ENCODE measurements at places on chromosomes 13 and 19.
A peak's percentile ranks its signal among the peaks of the same experiment; 100 is the strongest.

- DNase-seq, result no peak
Observed at GRCh38 chr19:4326837-4327251, 11.8 kb downstream of the STAP2 start.

- no peak for DNase-seq
Observed at GRCh38 chr19:38209152-38209551, 14.9 kb downstream of the DPF1 start.

- peak; percentile 88 for DNase-seq
Observed at GRCh38 chr19:3459089-3459881, 21.0 kb downstream of the SMIM24 start.

- no peak for DNase-seq
Observed at GRCh38 chr13:92262100-92262788, 863.8 kb downstream of the GPC5 start.

GRCh38 chr13:91450913-91451312 lies 52.5 kb downstream of the GPC5 start:
- no peak for DNase-seq

GRCh38 chr19:43534816-43535761 lies 2.1 kb downstream of the ZNF575 start:
- peak; percentile 85 for DNase-seq

DNA sequence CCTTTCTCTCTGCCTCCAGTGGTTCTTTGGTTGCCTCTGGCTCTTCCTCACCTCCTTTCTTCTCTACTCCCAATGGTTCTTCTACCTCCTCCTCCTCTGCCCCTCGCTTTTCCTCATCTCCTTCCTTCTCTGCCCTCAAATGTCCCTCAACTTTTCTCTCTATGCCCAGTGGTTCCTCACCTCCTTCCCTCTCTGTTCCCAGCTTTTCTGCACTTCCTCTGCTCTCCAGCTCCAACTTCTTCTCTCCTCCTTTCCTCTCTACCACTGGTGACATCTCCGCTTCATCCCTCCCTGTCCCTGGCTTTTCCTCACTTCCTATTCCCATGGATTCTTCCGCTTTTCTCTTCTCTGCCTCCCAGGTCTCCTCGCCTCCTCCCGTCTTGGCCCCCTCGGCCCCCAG lies 7.8 kb downstream of the PALM3 start:
- no peak for DNase-seq

DNA sequence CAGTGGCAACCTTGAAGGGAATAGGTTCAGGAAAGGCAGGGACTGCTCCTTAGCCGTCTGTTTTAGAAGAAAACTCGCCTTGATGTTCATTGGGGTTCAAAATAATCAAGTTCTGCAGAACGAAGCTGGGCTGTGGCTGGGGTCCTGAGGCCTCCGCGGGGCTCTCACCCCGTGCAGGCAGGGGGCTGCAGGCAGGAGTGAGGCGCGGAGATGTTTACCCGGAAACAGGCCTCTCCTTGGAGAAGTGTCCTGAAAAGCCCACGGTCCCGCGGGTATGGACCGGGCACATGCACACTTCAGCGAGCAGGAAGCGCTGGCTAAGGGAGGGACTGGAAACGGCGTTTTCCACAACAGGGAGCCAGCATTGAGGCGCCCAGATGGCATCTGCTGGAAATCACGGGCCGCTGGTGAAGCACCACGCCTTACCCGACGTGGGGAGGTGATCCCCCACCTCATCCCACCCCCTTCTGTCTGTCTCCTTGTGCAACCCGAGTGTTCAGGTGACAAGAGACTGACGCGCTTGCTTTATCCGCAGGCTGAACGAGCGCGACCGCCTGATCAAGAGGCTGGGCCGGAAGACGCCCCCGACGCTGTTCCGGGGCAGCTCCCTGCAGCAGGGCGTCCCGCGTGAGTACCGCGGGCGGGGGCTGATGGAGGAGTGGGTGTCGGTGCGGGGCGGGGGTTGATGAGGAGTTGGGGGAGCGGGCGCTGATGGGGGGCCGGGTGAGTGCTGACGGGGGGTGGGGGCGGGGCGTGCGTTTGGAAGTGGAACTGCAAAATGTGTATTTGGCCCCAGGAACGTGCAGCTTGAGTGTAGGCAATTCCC lies 39.6 kb downstream of the SHISA2 start:
- DNase-seq, result no peak

DNA sequence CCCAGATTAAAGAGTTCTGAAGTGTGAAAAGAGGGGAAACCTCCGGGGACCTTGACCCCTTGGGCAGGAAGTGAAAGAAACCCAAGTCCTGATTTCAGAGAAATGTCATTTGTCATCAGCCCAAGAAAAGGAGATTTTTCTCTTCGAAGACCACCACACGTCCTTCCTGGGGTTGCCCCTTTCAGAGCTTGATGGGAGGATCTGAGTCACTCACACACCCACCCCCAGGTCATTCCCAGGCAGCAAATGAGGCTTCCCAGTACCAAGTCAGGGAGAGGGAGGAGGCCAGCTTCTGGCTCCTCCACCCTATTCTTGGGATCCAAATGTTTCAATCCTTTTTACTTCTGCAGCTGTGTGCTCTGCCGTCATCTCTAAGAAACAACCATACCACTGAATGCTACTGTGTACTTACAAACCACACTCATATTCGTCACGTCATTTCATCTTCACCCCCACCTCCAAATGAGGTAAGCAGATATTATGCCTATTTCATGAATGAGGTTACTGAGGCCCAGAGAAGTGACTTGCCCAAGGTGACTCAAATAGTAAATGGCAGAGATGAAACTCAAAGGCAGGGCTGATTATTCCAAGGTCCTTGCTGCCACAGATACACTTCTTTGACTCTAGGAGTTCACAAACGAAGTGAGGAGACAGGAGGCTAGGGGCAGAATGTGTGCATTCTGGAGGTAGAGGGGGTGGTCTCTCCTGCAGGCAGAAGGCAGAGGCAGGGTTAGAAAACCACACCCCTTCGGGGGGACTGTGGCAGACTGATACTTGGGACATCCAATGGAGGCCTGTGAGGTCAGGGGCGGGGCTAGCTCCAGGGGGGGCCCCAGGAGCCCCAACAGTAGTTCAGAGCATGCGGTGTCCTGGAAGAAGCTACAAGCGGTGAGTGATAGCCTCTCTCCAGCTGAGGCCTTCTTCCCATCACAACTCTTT lies 5.0 kb upstream of the KMT2B start:
- DNase-seq, result no peak

- DNase-seq, result no peak
Observed at GRCh38 chr19:41172297-41173164, 20.5 kb upstream of the CYP2S1 start.

DNA sequence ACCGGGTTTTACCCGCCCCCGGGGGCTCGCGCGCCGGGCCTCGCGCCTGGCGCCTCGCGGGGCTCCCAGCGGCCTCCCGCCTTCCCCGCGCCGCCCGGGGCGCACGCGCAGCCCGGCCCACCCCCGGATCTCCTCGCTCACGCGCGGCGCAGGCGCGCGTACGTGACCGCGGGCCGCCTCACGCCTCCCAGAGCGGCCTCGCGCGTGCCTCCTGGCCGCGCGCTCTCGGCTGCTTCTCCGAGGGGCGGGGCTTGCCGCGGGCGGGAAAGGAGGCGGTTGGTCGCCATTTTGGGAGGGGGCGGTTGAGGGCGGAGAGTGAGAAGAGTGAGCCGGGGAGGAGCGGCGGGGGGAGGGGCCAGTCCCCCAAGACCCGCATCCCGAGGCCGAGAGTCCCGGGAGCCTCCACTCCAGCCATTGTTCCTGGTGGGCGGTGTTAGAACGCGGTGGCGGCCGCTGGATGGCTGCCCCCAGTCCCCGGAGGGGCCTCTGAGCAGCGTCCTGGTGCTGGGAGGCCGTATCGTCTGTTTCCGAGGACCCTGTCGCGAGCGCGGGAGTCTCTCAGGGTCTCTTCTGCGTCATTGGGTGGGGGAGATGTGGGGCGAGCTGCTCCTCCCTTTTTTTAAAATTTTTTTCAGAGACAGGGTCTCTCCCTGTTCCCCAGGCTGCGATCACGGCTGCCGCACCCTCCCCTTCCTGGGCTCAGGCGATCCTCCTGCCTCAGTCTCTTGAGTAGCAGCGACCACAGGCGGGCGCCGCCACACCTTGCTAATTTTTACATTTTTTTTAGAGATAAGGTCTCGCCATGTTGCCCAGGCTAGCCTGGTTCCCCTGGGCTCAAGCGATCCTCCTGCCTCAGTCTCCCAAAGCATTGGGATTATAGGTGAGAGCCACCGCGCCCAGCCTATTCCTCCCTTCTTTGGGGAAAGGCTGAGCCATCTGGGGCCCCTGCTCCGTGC lies at the start of gene ZNF541:
TSS of gene ZNF541 (minus strand) at position 78 of the 956 bp plus-strand sequence. CDS start 17,292 bp downstream, outside the sequence.
- peak; percentile 57 for DNase-seq
